ENCODE measurements at places on chromosomes 4 and X. TPM values are rescaled to one million over a fixed set of nuclear protein-coding genes. Genes with fewer than 3 reads are reported as not detected.

GRCh38 chr4:182678590-182678989, 238.6 kb downstream of the DCTD start:
- no peaks in the 10 kb centered on the region for H3K27me3 ChIP-seq
- H3K27ac ChIP-seq = no peak overlapping the region
- no peak for DNase-seq
- no peak overlapping the region for H3K4me3 ChIP-seq

DNA sequence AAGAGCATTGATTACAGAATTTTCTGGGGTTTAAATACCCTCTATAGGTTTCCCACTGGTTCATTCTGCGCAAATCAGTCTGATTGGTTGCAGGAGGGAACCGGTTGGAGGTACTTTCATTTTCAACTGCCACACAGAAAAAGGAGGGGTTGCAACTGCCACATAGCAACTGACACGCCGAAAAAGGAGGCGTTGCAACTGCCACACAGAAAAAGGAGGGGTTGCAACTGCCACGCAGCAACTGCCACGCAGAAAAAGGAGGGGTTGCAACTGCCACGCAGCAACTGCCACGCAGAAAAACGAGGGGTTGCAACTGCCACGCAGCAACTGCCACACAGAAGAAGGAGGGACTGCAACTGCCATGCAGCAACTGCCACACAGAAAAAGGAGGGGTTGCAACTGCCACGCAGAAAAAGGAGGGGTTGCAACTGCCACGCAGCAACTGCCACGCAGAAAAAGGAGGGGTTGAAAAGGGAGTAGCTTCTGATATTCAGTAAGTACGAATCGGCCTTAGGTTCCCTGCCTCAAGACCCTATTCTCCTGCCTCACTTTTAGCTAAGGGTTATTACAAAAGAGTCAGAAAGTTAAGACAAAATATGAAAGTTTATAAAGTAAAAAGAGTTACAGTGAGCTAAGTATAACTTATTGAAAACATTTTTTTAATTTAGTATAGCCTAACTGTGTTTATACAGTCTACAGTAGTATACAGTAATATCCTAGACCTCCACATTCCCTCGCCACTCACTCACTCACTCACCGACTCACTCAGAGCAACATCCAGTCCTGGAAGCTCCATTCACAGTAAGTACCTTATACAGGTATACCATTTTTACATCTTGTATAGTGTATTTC, 431.8 kb downstream of the KCTD8 start:
- H3K36me3 ChIP-seq = no peaks in the 10 kb centered on the region
- peak; percentile 25 for DNase-seq
- H3K4me3 ChIP-seq = no peak overlapping the region
- no peak overlapping the region for H3K27ac ChIP-seq
- H3K27me3 ChIP-seq = no peaks in the 10 kb centered on the region

The MAOA gene
- total RNA-seq = 2.5 TPM

The COL4A6 gene
- total RNA-seq = 8.1 TPM

The ADH1C gene
- total RNA-seq = not detected
